ENCODE measurements at places on chromosomes 4 and X.

GRCh38 chr4:158860856-158861255, 92.0 kb downstream of the FNIP2 start:
- DNase-seq = no peak

DNA sequence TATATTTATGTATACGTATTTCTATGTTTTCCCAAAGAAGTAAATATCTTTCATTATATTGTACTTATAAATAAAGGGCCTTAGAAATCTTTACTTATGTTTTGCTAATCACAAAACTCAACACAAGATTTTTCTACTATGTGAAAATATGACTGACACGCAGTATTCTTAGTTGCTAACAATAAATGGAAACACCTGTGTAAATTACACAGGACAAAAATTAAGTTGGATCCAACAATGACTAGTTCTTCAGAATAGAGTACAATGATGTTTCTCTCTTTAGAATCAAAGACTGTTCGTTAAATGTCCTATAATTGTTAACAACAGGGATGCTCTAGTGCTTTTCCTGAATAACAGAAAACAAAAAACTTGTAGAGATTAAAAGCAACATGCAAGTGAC, 96.1 kb downstream of the PPP3CA start:
- no peak for DNase-seq

GRCh38 chr4:5619913-5620625, 88.3 kb downstream of the EVC2 start:
- no peak for DNase-seq

DNA sequence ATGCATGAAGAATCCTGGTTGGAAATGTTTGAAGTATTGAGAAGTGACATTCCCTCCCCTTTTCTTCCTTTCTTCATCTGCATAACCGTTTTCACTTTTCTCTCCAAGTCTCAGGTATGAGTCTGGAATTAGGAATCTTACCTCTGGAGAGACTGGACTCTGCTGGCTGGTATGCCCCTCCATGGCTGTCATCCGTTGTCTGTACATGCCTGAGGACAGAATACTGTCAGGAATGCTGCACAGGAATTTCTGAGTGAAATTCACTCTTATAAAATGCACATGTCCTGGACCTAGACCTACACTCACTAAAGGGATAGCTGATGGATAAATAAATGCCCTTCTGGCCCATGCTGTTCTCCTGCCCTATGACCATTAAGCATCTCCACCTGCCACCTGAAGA, 179.5 kb downstream of the MSN start:
- no peak for DNase-seq
